ENCODE measurements at places on chromosomes 16 and 17. TPM values are rescaled to one million over a fixed set of nuclear protein-coding genes. Genes with fewer than 3 reads are reported as not detected.

- DNase-seq = peak; percentile 91
Measured at GRCh38 chr17:65020284-65020683, 36.3 kb downstream of the GNA13 start.

GINS3 gene
- polyA plus RNA-seq = 5.2 TPM

DNA sequence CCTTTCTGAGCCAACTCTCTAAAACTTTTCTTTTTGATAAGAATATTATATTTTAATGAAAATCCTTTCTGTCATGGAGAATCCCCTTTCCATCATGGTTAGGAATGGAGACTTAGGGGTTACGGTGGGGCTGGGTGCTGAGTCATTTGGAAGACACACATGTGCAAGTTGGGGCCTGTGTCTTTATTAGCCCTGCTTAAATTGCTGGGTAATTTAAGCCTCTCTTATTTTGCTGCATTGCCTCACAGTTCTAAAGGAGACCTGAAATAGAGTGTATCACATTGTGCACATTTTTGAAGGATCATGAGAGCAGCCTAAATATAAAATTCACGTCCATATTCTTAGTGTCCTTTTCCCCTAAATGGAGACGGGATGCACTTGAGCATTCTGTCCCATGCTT lies 61.8 kb upstream of the RBFOX1 start:
- no peak for DNase-seq

ZG16 gene
- polyA plus RNA-seq = not detected

IL17C gene
- not detected for polyA plus RNA-seq

All from IMR-90 (cell line).